ENCODE measurements at places on chromosomes 11 and 22. TPM values are rescaled to one million over a fixed set of nuclear protein-coding genes. Genes with fewer than 3 reads are reported as not detected.

DNA sequence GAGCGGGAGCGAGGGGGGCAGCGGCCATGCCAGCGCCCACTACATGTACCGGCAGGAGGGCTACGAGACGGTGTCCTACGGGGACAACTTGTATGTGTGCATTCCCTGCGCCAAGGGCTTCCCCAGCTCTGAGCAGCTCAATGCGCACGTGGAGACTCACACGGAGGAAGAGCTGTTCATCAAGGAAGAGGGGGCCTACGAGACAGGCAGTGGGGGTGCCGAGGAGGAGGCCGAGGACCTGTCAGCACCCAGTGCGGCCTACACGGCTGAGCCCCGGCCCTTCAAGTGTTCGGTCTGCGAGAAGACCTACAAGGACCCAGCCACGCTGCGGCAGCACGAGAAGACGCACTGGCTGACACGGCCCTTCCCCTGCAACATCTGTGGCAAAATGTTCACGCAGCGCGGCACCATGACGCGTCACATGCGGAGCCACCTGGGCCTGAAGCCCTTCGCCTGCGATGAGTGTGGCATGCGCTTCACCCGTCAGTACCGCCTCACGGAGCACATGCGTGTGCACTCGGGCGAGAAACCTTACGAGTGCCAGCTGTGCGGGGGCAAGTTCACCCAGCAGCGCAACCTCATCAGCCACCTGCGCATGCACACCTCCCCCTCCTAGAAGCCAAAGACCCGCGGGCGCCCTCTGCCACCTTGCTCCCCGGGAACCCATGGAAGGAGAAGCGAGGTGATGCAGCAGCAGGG is 20.9 kb upstream of the TMEM191C start:
- peak; percentile 58 for DNase-seq

DNA sequence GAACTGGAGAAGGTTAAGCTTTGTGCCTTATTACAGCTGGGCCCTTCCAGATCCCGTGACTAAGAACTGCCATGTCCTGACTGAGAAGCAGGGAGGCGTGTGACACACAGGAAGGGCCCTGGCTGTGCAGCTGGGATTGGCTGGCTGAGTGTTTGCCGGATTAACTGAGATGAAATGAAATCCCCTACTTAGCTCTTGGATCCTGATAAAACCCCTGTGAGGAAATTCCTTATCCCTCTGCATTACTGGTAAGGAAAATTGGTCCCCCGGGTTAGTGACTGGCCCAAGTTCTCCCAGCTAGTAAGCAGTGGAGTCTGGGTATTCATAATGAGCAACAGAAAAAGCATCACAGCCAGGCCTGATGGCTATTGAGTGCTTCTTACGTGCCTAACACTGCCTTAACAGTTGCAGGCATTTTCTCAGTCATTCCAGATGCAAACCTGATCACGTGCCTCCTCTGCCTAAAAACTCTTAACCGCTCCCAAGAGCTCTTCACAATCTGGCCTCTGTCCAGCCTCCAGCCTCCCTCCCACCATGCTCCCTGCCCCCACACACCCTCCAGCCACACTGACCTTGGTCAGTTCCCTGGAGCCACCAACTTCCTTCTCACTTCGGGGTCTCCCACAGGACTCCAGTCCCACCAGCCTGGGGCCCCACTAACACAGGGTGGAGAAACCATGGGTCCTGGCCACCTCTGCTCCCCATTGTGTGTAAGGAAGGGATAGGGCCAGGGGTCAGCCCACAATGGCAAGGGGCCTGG is 37.8 kb downstream of the ARRB1 start:
- DNase-seq, result no peak

GRCh38 chr11:124934862-124935547 is 842 bp downstream of the HEPACAM start:
- DNase-seq, result no peak

GRCh38 chr11:63608353-63609345 is 5.6 kb downstream of the PLAAT3 start:
- DNase-seq, result no peak

- no peak for DNase-seq
These were observed 205.1 kb downstream of the SNX19 start for GRCh38 chr11:130711193-130711592.

Gene C11orf68
- 15.4 TPM for total RNA-seq

Gene DYNC2H1
- total RNA-seq, result 3.7 TPM

Gene OR5P2
- not detected for total RNA-seq

Gene PRR33
- not detected for total RNA-seq

All from natural killer cell treated with Interleukin-12 subunit alpha and Interleukin-12 subunit beta and Interleukin-15 and Interleukin-18, amount 100 ng/mL, for 72 hours (primary cell).